RPMI7951 (cell line): ENCODE measurements at places on chromosomes 6 and 20. TPM values are rescaled to one million over a fixed set of nuclear protein-coding genes. Genes with fewer than 3 reads are reported as not detected.

- no peak for DNase-seq
These were observed 16.2 kb upstream of the EMILIN3 start for GRCh38 chr20:41382791-41383305.

DNA sequence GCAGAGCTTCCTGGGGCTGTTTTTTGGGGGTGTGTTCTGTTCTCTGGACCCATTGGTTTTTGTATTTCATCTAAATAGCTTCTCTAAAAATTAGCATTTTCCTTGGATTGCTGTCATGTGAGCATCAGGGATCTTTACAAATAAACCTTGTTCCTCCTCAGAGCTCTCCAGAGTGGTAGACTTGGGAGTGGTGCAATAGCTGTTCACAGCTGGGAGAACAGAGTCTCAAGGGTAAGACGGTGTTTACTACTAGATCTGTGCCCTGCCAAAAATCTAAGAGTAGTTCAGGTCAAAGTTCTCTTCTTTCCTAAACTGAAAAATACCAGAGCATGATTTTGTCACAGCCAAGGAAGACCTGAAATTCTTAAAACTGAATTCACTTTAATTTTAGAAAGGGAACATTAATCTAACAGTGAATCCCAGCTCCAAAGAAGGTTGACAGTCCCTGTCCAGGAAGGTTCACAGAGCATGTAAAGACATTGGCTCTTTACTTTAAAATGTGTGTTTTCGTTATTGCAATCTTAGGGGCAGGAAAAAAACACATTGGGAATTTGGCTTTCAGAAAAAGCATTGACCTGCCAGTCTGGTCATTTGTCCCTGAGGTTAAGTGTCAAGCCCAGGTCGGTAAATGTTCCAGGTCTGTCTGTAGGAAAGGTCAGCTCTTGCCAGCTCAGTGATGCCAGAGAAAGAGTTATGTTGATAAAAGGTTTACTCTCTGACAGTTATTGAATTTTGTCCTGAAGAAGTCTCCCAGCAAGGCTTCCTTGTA lies 43.3 kb downstream of the VAPB start:
- no peak for DNase-seq

The PGM3 gene
- 66.7 and 85.9 TPM in 2 replicates for total RNA-seq

DNA sequence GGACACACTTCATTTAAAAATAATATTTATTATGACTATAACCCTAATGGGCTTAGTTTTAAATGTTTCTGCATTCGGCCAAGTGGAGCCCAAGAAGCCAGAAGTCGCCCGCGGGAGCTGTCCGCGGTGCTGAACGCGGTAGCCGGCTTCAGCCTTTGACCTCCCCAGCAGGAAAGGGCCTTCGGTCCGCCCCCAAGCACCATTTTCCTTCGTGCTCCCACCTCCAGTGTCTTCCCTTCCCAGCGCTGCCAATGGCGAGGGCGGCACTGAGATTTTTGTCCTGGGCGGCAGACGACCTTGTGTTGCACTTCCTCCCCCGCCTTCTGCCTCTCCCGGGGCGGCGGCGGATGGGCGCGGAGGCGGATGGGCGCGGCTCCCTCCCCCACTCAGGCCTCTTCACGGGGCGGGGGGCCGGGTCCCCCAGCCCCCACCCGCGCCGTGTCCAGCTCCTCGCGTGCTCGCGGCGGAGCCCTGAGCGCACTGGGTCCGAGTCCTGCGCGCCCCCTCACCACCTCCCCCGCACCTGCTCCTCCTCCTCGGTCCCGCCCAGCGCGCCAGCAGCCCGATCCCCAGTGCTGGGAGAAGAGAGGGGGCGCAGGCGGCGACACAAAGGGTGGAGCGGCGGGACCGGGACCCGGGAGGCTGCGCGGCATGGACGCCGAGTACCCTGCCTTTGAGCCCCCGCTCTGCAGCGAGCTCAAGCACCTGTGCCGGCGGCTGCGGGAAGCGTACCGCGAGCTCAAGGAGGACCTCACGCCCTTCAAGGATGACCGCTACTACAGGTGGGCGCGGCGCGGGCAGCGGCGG lies 23.6 kb upstream of the TMEM181 start:
- DNase-seq, result peak; percentile 69

GRCh38 chr20:3461911-3462677 lies 8.7 kb upstream of the ATRN start:
- peak; percentile 42 for DNase-seq

The LMBRD1 gene
- total RNA-seq, result 22.5 and 30.2 TPM in 2 replicates

DNA sequence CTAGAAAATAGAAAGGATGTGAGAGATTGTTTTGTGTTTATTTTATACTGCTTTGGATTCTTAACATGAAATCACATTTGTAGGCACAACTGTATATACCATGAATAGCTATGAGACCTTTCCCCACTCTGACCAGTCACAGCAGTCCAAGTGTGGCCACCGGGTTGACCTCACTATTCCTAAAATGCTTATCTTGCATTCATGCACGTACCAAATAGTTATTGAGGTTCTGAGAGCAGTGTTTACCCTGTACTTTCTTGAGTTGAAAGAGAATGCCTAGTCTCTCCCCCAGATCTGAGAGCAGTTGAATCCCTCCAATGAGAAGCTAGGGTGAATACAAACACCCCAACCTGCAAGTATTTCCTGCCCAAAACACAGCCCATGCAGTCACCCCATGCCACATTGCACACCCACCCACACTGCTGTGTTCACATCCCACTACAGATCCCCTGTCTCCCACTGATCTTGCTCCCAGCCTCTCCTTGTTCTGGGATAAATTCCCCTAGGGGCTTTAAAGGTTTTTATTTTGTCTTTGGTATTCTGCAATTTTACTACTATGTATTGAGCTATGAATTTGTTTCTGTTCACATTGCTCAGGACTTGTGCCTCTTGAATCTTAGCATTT lies 51.6 kb downstream of the GOPC start:
- no peak for DNase-seq

GRCh38 chr6:136753624-136754023 lies 38.7 kb downstream of the MAP3K5 start:
- DNase-seq, result no peak

DNA sequence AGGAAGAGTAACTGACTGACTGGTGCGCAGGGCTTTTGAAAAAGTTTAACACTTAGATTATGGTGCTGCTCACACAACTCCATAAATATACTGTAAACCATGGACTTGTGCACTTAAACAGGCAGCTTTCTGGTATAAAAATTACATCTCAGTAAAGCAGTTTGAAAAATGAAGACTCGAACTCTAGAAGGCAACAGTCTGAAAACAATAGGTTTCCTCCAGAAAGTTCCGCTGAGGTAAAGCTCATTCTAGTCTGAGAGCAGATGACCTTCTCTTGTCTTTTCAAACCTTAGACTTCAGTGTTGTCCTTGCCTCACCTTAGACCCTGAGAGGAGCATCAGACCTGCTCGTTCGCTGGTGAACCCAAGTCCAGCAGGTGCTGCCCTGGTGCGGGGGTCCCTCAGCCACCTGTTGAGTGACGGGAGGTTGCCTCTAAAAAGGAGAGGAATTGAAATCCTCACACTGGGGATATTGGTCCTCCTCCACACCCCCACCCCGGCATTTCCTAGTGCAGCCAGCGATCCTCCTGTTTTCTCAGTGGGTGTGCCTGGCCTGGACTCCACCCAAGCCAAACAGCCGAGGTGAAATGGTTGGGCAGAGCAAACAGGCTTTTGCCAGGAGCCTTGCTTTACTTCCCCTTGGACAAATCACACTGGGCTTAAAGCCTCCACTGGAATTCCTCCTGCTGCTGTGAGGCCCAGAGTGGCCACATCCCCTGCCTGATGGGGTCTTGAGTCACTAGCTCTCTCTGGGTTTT lies 14.7 kb upstream of the PYGB start:
- DNase-seq, result peak; percentile 75

The SLC17A9 gene
- 4.8 and 6.3 TPM in 2 replicates for total RNA-seq

- peak; percentile 92 for DNase-seq
These were observed 13.8 kb upstream of the GTF3C6 start for GRCh38 chr6:110944681-110945151.

DNA sequence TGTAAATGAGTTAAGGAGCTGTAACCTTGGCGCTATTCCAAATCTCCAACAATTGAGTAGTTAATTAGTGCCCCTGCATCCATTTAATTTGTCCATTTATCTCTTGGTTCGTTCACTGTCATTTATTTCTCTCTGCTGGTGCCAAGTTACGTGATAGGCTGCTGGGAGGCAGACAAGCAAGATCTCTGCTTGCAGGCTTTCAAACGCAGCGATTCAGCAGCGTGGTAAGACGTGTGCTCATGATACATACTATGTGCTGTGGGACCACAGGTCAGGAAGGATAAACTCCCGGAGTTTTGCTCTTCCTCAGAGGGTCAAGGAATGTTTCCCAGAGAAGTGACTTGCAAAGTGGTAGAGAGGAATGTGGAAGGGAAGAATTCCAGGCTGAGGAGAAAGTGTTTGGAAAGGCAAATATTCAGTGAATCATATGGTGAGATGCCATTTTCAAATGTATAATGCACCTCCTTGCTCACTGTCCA lies 46.4 kb downstream of the UTRN start:
- no peak for DNase-seq

The LGSN gene
- not detected in 2 replicates for total RNA-seq

The OPN5 gene
- not detected in 2 replicates for total RNA-seq

GRCh38 chr20:39214828-39215227 lies 252.7 kb downstream of the DHX35 start:
- no peak for DNase-seq

GRCh38 chr6:90997076-90997475 lies 410.2 kb upstream of the MAP3K7 start:
- DNase-seq, result no peak

DNA sequence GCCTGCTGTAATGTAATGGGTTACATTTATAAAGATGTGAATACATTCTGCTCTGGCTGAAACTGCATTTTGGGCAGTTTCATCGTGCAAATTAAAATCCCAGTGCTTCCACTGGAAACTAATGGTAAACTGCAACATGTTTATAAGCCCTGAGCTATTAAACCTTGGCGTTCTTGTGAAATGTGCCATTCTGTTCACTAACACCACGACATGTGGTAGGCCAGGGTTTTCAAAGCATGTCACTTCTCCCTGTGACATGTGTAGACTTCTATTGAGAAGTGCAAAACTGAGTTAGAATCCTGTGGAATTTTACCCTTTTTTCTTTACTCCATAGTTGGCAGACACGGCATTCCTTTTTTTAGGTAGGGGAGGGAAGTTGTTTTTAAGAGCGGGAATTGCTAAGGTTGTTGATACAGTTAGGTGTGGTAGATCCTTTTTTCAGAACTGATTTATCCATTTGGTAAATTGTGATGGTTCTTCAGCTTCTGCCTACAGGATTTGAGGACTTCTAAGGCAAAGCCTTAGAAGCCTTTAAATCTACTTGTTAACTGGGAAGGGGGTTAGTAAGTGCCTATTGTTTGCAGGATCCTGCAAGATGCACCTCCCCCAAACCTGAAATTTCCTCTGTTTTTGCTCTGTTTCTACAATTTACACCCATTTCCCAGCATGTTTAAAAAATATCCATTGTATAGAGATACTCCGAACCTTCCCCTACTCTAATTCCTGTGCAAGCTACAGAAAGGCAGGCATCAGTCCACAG lies 4.2 kb downstream of the SASH1 start:
- DNase-seq, result no peak

DNA sequence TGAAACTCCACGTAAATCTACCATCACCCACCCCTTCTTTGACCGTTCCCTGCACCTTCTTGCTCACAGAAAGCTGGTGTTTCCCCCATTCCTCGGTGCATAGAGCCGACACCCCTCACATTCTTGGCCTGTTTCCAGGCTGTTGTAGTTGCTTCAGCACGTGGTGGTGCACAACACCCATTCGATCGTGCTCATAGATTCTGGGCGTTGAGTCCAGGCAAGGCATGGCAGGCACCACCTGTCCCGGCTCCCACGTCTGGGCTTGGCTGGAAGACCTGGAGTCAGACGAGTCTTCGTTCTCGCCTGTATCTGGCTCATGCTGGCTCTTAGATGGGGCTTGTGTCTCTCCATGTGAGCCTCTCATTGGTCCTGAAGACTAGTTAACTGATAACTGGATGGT lies 100.6 kb downstream of the FAM120B start:
- no peak for DNase-seq
